ENCODE measurements at places on chromosomes 16 and 17.

DNA sequence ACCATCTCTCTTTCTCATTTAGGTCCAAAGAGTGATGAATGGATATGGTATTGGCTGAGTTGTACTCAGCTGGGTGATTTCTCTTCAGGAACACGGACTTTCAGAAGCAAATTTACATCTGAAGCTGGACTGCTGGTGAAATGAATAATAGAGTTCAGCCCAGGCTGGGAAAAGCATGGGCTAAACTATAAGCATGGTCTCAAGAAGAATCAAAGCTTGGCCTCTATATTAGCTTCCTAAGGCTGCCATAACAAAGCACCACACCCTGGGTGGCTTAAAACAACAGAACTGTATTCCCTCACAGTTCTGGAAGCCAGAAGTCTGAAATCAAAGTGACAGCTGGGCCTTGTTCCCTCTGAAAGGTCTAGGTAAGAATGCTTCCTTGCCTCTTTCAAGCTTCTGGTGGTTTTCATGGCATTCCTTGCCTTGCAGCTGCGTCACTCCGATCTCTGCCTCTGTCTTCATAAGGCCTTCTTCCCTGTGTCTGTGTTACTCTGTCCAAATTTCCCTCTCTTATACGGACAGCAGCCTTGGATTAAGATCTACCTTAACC is 89.8 kb upstream of the CES5A start:
- DNase-seq = no peak

DNA sequence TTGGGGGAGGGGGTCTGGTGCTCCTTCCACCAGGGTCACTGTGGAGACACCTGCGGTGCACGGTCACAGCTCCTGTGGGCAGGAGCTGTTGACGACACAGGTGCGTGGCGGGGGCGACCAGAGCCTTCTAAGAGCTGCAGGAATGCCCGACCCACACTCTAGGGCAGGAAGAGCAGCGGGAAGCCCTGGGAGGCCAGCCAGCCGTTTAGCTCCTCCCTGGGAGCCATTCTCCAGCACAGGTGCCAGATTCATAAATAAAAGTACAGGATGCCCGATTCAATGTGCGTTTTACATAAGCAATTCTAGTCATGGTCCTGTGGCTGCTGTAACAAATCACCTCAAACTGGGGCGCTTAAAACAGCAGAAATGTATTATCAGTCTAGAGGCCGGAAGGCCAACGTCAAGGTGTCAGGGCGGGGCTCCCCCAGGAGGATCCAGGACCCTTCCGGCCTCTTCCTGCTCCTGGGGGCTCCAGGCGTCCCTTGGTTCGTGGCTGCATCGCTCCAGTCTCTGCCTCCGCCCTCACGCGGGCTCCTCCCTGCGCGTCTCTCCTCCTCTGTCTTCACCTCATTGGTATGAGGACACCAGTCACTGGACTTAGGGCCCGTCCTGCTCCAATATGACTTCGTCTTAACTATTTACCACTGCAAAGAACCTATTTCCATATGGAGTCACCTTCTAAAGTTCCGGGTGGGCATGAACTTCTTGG is 155.4 kb downstream of the FOXL1 start:
- DNase-seq = no peak

DNA sequence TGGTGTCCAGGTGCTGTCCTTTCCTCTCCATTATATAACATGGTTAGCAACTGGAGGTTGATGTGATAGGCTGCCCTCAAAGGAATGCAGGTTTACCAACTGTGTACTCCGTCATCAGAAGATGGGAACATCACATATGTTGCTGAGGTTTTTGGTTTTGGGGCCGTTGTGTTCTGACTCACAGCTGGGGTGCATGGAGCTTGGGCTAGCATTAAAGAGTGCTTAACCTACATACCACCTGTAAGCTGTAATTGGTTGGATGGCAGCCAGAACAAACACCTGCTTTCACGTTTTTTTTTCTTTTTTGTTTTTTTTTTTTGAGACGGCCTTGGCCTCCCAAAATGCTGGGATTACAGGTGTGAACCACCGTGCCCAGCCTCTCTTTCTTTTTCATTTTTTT is 20.9 kb downstream of the TMEM11 start:
- no peak for DNase-seq

DNA sequence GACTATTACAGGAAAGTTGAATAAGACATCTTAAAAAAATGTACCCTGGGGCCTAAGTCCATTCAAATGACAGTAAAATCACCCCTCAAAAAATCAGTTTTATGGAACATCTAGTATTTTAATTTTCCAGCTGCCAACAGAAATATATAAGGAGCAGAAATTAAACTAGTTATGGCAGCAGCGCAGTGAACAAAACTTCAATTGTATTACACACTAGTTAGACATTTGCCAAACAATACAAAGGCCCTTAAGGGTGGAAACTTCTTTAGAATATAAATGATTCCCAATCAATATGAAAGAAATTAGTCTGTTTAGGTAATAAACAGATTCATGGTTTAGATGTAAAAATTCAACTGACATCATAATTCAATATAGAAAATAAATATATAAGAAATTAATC is 18.1 kb upstream of the RFFL start:
- no peak for DNase-seq

DNA sequence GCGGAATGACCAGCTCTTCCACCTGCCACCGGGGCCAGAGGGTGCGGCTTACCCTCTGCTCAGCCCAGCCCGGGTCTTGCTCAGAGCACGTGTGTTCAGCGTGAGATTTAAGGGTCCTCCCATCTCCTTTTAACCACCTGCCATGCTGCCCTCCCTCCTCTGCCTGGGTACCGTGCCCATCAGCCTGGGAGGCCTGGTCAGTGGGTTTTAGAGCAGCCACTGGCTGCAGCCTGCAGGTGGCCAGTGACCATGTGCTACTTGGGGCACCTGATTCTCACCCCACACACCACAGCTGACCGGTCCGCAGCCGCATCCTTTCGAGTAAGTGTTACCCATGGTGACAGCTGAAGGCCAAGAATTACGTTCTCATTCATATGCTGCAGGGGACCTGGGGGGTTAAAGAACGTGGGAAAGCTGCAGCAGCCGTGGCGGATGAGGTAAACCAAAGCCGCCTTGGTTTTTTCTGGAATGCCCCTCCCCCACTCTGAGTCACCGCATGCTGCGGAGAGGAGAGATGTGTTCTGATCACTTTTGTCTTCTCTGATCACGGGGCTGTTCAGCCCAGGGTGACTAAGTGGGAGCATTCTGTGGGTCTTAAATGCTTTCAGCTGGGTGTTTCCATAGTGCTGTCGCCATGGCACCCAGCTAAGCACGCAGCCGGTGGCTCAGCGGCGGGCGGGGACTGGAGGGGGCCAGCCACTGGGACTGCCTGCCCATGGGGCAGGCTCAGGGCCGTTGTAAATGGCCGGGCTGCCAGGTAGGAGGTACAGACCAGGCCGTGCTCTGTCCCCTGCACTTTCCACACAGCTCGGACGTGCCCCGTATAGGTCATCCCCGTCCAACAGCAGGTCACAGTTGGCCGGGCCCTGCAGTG is 59.8 kb downstream of the BAIAP2 start:
- DNase-seq = peak; percentile 100

GRCh38 chr16:14309906-14310305 is 238.8 kb downstream of the MRTFB start:
- DNase-seq = no peak

DNA sequence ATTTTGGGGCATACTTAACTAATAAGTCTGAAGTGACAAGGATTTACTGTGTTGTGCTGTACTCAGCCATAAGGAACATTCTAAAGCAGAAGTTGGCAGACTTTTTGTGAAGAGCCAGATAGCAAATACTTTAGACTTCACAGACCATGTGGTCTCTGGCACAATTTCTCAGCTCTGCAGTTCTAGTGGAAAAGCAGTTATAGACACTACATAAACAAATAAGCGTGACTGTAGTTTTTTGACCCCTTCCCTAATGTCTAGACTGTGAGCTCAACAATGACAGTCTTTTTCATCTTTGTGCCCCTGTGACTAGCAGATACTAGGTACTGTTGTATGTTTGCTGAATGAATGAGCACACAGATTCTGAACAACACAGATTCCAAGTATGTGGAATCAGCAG is 4.9 kb downstream of the RPAIN start:
- no peak for DNase-seq

DNA sequence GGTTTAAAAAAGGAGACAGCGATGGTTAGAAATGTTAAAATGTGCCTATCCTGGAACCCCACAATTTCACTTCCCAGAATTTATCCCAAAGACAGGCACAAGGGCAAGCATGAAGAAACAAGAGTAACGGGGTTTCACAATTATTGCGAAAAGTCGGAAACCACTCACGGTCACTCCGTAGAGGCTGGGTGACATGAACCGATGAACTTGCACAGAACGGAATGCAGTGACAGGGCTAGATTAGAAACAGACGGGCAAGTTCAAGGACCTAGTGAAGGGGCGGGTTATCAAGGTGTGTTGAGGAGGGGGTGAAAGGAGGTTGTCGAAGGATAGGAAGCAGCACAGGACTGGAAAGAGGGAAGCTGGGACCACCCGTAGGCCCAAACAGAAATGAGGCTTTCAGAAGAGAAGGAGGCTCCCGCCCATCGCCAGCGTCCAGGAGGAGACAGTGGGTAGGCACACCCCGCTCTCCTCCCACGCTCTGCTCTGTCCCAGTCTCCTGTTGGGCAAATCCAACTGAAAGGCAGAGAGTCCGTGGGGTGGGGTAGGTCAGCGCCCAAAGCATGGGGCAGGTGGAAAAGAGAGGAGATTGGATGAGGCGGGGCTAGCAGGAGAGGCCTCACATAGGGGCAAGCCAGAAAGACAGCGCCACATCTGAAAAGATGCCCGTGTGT is 47.4 kb upstream of the JPH3 start:
- DNase-seq = no peak

DNA sequence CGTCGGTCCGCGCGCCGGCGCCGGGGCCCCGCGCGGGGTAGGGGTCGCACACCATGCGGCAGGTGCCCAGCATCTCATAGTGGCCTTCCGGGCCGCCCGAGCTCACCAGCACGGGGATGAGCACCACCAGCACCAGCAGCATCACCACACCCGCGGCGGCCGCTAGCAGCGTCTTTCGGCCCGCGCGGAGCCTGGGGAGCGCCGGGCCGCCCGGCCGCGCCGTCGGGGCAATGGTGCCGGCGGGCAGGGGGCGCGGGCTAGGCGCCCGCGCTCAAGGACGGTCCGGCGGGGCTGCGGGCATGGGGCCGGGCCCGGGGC is 237 bp downstream of the C1QL1 start:
- DNase-seq = no peak

DNA sequence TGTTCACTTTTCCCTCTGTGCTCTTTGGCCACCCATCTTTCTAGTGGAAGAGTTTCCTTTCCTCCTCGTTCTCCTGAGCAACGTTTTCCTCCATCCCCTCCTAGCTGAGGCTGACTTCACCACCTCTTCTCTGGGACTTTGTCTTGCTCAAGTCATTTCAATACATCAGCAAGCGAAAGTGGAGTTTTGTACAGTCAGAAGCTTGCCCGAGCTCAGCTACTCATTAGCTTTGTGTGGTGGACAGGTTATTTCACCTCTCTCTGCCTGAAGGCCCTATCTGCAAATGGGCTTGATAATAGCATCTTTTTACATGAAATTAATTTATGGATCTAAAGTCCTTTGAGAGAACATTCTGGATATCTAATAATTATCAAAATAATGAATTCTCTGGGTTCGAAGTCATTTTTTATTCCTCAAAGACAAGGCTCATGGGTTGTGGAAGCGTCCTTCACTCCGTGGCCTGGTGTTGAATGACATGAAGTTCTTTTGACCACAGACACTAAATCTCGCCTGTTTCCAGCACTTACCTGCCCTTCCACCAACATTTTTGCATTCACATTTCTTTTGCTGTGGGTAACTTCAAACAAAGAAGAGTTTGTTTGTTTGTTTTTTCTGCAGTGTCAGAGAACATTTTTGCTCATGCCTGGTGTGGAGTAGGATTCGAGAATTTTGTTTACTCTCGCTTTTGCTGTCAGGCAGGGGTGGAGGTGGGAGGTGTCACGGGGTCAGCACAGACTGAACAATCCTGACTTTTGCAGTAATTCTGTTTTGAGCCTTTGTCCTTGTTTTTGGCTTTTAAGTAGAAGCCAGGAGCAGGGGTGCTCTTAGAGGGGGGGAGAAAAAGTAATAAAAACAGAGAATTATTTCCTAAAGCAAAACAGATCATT is 155.0 kb upstream of the CACNG5 start:
- DNase-seq = no peak

DNA sequence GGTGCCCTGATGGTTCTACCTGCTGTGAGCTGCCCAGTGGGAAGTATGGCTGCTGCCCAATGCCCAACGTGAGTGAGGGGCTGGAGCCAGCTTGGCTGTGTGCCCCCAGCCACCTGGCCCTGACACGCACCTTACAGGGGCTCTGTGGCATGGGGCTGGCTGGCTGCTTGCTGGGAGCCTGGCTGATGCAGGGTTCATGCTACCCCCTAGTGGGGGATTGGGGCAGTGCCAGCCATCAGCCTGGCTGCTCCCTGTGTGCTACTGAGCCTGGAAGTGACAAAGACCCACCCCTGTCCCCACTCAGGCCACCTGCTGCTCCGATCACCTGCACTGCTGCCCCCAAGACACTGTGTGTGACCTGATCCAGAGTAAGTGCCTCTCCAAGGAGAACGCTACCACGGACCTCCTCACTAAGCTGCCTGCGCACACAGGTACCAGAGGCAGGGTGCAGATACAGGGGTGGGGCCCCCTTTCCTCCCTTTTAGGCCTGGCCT is 5.7 kb downstream of the GRN start:
- no peak for DNase-seq

GRCh38 chr16:69123910-69124309 is 8.5 kb downstream of the CHTF8 start:
- DNase-seq = no peak

DNA sequence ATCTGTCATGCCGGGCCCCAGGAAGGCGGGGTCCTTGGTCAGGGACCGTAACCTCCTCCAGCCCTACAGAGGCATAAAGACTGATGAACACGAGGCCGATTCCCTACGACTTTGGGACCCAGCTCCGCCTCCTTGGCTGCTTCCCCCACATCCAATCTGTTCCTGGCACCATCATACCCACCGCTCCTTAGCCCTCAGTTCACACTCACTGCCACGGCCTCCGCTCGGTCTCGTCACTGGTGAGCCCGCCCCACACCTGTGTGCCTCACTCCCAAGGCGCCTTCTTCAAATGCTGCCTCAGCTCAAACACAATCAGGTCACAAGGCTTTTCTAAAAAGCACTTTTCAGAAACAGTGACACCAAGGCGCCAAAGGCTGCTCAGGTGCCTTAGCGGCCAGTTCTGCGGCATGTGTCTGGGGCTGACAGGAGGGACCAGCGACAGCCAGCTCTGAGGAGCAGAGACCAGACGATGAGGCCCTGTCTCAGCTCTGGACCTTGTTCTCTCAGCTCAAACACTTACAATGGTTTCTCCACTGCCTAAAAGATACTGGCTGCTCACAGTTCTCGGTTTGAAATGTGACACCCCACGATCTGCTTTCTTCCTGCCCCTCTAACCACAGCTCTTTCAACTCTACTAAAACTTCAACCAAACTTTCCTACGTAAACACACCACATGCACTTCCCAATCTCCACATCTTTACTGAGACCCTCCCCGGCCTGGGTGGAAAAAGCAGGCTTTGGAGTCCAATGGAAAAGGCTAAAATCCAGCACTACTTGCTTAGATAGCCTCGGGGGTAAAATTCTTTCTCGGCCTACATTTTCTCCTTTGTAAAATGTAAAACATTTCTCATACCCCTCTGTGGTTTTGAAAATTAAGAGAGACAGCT is 33.2 kb downstream of the CYB5D2 start:
- no peak for DNase-seq

GRCh38 chr17:22090263-22090935 is 398.1 kb downstream of the KCNJ18 start:
- no peak for DNase-seq

GRCh38 chr17:72691586-72691985 is 400.9 kb downstream of the SLC39A11 start:
- peak; percentile 60 for DNase-seq

- no peak for DNase-seq
Observed at GRCh38 chr17:48726916-48727286, 1.6 kb downstream of the HOXB13 start.

- DNase-seq = no peak
Observed at GRCh38 chr16:48386559-48387312, 1.5 kb upstream of the SIAH1 start.
